ENCODE measurements at places on chromosomes 2 and 18.
A peak's percentile ranks its signal among the peaks of the same experiment; 100 is the strongest.

DNA sequence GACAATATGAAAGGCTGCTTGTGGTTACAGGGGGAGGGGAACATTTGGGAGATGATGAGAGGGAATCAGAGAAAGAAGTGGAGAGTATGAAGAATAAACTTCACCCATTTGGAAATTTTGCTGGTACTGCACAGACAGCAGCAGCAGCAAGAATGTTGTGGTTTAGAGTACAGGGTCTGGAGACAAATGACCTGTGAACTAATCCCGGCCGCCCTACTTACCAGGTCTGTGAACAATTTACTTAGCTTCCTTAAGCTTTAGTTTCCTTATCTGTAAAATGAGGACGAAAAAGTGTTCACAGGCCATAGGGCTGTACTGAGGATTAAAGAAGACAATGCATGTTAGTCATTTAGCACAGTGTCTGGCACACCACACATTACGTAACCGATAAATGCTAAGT lies 685.4 kb upstream of the CELF4 start:
- H3K4me3 ChIP-seq = no peak overlapping the region
- no peak overlapping the region for H3K27ac ChIP-seq
- no peaks in the 10 kb centered on the region for H3K36me3 ChIP-seq
- H3K27me3 ChIP-seq = no peaks in the 10 kb centered on the region
- DNase-seq = no peak

DNA sequence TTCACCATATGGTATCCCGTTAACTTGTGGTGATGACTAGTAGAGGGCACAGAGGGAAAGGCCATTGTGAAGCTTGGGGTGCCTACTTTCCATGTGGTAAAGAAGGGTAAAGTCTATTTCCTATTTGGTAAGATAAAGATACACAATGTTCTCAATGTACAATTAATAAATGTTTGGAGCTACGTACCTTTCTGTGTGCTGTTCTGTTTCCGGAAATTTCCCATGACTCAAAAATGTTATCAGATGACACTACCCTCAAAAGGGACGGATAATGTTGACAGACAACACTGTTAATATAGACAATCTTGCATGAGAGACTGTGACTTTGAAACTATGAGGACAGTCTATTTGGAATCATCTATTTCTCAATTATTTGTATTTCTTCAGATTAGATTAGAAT lies 4.2 kb upstream of the SULT1C3 start:
- DNase-seq = no peak
- no peak overlapping the region for H3K4me3 ChIP-seq
- peaks cover 10% of the 10 kb centered on the region for H3K27me3 ChIP-seq
- peaks cover 2% of the 10 kb centered on the region for H3K36me3 ChIP-seq
- no peak overlapping the region for H3K27ac ChIP-seq

DNA sequence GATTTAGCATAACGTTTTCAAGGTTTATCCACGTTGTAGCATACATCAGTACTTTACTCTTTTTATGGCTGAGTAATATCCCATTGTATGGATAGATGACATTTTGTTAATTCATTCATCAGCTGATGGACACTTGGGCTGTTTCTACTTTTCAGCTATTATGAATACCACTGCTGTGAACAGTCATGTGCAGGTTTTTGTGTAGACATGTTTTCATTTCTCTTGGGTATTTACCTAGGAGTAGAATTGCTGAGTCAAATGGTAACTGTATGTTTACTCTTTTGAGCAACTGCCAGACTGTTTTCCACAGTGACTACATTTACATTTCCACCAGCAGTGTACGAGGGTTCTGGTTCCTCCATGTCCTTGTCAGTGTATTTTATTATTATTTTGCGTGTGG lies 33.9 kb downstream of the COX7A2L start:
- no peak overlapping the region for H3K27ac ChIP-seq
- H3K4me1 ChIP-seq = peaks cover 17% of the 10 kb centered on the region
- H3K27me3 ChIP-seq = no peaks in the 10 kb centered on the region
- no peak for DNase-seq
- peaks cover 8% of the 10 kb centered on the region for H3K36me3 ChIP-seq

- H3K4me3 ChIP-seq = no peak overlapping the region
- H3K27me3 ChIP-seq = peaks cover 3% of the 10 kb centered on the region
- no peak overlapping the region for H3K27ac ChIP-seq
- no peak for DNase-seq
These were observed 96.0 kb upstream of the FHL2 start for GRCh38 chr2:105494683-105495425.

DNA sequence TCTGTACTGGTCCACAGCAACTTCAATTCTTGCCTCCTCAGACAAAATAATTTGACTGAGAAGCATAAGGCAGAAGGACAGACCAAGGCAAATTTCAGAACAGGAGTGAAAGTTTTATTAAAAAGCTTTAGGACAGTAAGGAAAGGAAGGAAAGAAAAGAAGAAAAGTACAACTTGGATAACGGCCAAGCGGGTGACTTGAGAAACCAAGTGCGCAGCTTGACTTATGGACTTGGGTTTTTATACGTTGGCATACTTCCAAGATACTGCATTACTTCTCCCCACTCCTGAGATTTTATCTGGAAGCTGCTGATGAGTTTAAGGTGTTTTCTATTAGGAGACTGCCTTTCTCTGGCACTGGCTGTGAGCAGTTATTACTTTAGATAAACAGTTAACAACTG lies 64.7 kb downstream of the CCDC178 start:
- DNase-seq = no peak
- H3K4me3 ChIP-seq = no peak overlapping the region
- H3K4me1 ChIP-seq = no peaks in the 10 kb centered on the region

- DNase-seq = peak; percentile 48
- H3K4me3 ChIP-seq = no peak overlapping the region
- no peaks in the 10 kb centered on the region for H3K36me3 ChIP-seq
- no peak overlapping the region for H3K27ac ChIP-seq
- H3K4me1 ChIP-seq = peaks cover 21% of the 10 kb centered on the region
These were observed 5.6 kb upstream of the NAPG start for GRCh38 chr18:10519999-10520935.

DNA sequence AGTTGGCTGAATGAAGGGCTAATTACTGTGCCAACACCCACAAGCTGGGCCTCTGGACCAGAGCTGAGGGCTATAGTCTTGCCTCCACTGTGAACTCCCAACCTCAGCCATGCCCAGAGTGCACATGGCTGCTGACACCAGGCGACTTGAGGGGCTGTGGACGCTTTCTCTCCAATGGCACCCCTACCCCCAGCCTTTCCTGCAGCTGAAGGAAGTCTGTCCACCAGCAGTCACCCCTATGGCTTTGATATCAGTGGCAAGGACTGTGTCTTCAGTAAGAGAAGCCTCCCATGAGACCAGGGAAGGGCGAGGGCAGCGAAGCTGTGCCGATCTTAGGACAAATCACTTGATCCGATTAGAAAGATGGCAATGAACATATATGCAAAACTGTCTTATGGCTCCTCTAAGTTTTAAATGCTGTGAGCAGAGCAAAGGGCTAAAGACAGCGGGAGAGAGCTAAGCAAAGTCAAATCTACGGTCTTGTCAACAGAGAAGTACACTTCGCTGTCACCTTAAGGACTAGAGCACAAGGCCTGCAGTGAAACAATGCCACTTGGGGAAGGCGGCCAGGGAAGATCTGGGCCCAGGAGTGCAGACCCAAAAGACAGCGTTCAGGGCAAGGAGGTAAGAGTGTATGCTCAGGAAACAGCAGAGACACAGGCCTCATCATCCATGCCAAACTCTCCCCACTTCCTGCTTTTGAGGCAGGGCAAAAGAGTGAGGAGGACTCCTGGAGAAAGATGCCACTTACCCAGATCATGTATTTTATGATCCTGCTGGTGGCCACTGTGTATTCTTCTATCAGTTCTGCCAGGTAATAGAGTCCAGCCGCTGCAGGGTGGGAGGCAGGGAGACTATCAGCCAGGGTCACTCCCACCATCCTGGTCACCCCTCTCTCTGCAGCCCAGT lies 1.5 kb downstream of the TEX261 start:
- H3K4me1 ChIP-seq = peaks cover 20% of the 10 kb centered on the region
- DNase-seq = no peak
- no peaks in the 10 kb centered on the region for H3K27me3 ChIP-seq

DNA sequence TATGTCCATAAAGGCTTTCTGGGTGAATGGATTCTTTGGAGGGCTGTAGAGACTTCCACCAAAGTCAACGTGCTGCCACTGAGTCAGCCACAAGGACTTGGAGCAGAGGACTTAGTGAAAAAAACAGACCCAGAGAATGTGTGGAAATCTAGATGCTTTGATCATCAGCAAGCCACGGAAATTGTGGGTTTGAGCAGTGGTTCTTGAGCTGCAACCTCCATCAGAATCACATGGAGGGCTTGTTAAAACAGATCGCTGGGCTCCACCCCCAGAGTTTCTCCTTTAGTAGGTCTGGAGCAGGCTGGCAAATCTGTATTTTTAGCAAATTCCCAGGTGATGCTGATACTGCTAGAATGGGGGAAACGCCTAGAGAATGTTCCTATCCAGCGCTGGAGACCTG lies 95.3 kb downstream of the RBM43 start:
- H3K27ac ChIP-seq = no peak overlapping the region
- no peaks in the 10 kb centered on the region for H3K4me1 ChIP-seq

DNA sequence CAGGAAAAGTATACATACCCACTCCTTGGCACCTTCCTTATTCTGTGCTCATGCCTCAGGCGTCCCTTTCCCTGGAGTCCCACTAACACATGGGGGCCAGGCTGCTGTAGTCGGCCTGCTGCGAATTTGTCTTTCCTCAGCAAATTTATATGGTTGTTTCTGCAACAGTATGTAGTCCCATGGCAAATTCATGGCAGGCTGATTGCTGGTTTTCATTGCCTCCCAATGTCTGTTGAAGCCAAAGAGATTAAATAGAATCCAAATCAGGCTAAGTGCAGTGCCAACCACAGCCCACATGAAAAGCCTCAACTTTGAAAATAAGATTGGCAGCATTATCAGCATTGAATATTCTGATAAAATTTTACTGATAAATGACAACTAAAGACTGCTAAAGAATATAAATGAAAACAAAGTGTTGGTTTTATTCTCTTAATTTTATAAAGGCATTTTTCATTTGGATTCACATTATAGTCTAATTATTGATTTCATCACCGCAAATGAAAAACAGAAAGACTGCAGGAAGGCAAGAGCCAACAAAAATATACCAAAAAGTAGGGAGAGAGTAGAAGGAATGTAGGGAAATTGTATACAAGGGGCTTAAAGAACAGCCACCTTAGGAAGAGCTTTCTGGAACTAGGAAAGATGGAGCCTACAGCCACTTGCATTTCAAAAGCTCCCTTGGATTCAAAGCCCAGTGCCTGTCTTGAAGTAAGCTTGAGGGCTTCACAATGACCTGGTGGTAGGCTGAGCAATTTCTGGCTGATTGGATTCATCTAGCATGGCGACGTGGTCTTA lies 283.7 kb upstream of the MMADHC start:
- no peak overlapping the region for H3K4me3 ChIP-seq
- H3K27ac ChIP-seq = no peak overlapping the region
- H3K4me1 ChIP-seq = no peaks in the 10 kb centered on the region
- no peaks in the 10 kb centered on the region for H3K27me3 ChIP-seq
- no peaks in the 10 kb centered on the region for H3K36me3 ChIP-seq

DNA sequence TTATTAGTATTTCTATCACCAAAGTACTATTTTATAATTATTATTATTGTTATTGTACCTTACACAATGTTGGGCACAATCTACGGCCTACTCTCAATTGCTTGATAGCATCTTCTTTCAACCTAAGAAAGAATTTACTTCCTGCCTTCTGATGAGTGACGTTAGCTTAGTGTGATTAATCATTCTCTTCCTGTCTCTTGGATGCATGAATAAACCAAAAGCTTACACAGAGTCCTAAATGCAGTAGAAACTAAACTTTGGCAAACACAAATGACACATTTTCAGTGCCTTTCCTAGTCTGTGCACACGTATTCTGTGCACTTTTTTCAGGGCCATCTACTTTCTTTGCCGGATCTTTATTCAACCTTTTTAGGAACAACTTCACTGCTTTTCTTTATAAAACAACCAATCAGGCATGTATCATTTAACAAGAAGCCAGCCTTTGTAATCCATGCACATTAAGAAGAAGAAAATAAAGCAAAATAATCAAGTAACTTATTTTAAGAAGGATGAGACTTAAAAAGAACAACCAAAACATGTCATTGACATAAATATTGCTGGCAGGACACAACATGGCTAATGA lies 19.1 kb downstream of the TRAK2 start:
- peaks cover 28% of the 10 kb centered on the region for H3K36me3 ChIP-seq
- H3K4me1 ChIP-seq = peaks cover 24% of the 10 kb centered on the region
- peak overlapping the region; percentile 3 for H3K4me3 ChIP-seq
- peak overlapping the region; percentile 74 for H3K27ac ChIP-seq
- no peaks in the 10 kb centered on the region for H3K27me3 ChIP-seq

DNA sequence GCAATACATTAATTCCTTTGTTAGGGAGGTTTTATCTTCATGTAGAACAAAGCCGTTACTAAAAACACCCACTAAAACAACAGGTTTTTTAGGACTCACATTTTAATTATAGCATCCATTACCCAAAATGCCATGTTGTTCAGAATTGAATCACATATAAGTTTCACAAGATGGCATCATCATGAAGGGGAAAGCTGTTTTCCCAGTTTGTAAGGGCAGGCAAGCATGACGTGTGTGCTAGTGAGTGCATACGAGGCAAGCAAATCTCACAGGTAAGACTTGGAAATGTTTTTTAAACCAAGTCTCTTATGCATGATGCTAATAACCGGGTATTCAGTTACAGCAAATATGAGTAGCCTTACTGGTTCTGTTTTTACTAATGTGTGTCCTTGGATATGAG lies 111.8 kb upstream of the NFATC1 start:
- DNase-seq = no peak
- no peaks in the 10 kb centered on the region for H3K27me3 ChIP-seq
- H3K4me3 ChIP-seq = no peak overlapping the region
- peaks cover 38% of the 10 kb centered on the region for H3K36me3 ChIP-seq
- no peak overlapping the region for H3K27ac ChIP-seq

GRCh38 chr18:50006470-50007046 lies 188.4 kb downstream of the MYO5B start:
- H3K27ac ChIP-seq = no peak overlapping the region
- H3K27me3 ChIP-seq = no peaks in the 10 kb centered on the region
- H3K4me1 ChIP-seq = peaks cover 4% of the 10 kb centered on the region
- DNase-seq = no peak
- H3K4me3 ChIP-seq = no peak overlapping the region
- no peaks in the 10 kb centered on the region for H3K36me3 ChIP-seq

- peaks cover 3% of the 10 kb centered on the region for H3K36me3 ChIP-seq
- H3K4me3 ChIP-seq = no peak overlapping the region
- peaks cover 8% of the 10 kb centered on the region for H3K4me1 ChIP-seq
- DNase-seq = no peak
- H3K27me3 ChIP-seq = no peaks in the 10 kb centered on the region
- no peak overlapping the region for H3K27ac ChIP-seq
These were observed 296 bp downstream of the TTC21B start for GRCh38 chr2:165953306-165953654.

DNA sequence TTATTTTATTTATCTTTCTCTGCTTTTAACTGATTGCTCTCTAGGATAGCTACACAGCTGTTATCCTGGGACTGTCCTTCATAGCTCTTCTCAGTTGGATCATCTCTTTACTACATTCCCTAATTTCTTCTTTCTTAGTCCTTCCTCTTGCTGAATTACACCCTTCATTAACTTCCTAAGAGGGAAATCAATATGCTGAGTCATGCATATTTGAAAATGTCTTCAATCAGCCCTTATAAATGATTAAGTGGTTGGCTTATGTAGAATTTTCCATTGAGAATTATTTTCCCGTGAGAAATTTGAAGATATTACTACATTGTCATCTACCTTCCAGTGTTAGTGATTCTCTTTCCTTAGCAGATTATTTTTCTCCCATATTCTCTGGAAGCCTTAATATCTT lies 214.2 kb downstream of the SOCS6 start:
- no peaks in the 10 kb centered on the region for H3K27me3 ChIP-seq
- no peaks in the 10 kb centered on the region for H3K4me1 ChIP-seq
- H3K4me3 ChIP-seq = no peak overlapping the region
- no peak for DNase-seq

- H3K27ac ChIP-seq = no peak overlapping the region
- no peaks in the 10 kb centered on the region for H3K27me3 ChIP-seq
- no peaks in the 10 kb centered on the region for H3K4me1 ChIP-seq
- H3K4me3 ChIP-seq = no peak overlapping the region
- no peaks in the 10 kb centered on the region for H3K36me3 ChIP-seq
- no peak for DNase-seq
These were observed 756.6 kb upstream of the CELF4 start for GRCh38 chr18:38322206-38322605.

All from activated naive CD8-positive, alpha-beta T cell treated with anti-CD3 and anti-CD28 coated beads for 36 hours (primary cell).